AG08396 (cell line): ENCODE measurements at places on chromosomes 6 and 20.

DNA sequence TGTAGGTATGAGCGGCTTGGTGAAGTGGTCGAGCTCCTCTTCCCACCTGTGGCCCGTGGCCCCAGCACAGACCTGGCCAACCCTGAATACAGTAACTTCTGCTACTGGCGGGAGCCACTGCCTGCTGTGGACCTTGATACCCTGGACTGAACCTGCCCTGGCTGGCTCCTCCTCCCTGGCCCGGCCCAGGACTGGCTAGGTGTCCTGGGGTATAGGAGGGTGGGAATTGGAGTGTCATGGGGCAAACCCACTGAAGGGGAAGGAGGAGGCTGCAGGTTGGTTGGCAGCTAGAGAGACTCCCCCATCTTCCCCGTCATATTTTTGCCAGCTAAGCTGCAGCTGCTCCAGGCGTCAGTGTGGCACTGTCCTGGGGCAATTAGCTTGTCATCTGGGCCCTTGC is 7.9 kb downstream of the EMILIN3 start:
- no peak for DNase-seq

- DNase-seq, result no peak
These were observed 92.5 kb downstream of the MAN1A1 start for GRCh38 chr6:119256978-119257462.

GRCh38 chr6:165818200-165818599 is 155.2 kb upstream of the PDE10A start:
- DNase-seq, result no peak

- no peak for DNase-seq
These were observed 145.5 kb upstream of the ARG1 start for GRCh38 chr6:131427434-131428058.

DNA sequence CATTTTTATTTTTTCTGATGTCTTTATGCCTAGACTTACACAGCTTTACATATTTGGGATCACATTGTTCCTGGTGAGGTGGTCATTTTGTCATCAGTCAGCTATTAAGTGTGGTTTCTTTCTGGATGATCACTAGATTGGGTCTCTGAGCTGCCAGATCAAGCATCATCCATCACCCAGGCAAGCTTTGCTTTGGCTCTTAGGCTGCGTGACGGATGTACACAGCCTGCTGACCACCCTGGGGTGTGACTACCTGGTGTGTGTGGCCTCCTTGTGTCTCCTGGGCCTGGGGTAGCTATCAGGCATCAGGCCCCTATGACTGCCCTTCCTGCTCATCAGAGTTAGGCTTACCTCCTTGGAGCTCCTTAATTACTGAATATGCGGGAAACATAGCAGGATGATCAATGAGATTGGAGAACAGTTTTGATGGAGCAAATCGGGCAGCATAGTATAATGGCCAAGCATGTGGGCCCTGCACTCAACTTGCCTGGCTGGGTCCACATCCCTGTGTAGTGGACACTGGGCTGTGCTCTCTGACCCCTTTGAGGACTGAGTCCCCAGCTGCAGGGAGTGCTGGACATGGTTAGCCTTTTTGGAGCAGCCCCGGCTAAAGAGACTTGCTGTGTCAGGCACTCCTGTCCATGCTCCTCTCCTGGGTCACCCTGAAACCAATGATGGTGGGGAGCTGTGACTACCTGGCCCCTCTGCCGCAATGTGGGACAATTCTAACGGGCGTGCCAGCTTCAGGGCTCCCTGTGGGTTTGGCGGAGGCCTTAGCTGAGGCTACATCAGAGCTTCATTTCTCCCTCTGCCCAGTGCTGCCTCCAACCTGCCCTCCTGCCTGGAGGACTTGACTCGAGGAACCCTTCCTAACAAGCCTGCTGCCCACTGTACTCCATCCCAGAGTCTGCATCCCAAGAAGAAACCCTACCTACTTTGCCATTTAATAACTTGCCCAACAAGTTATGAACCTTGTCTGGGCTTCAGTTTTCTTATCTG is 8.2 kb downstream of the DAAM2 start:
- DNase-seq, result no peak

DNA sequence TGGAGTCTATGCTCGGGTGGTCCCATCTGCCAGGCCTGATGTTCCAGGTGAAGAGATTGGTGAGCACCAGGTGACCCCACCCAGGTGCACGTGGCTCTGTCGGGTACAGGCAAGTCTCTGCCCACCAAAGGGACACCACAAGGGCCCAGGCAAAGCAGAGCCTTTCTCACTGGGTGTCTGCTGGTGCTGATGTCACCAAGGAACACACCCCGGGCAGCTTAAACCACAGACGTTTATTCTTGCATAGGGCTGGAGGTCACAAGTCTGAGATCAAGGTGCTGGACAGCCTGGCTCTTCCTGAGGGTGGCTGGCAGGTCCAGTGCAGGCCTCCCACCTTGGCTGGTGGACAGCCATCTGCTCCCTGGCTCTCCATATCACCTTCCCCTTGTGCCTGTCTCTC is 100.7 kb upstream of the CD93 start:
- no peak for DNase-seq

DNA sequence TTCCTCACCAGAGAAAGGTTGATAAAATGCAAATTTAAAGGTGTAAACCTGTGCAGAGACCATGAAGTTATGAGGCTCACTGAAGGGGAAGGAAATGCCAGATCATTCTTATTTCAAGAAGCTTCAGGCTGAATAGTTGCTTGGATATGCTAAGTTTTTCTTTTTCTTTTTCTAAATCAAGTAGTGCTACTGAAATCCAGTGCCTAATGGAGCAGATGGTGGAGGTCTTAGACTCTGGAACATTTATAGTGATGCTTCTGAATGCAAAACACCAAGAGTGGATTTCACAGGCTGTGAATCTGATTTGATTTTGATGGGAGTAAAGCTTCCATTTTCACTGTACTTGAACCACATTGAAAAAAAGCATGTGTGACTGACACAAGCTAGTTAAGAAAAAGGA is 151.2 kb upstream of the BEND3 start:
- DNase-seq, result no peak

DNA sequence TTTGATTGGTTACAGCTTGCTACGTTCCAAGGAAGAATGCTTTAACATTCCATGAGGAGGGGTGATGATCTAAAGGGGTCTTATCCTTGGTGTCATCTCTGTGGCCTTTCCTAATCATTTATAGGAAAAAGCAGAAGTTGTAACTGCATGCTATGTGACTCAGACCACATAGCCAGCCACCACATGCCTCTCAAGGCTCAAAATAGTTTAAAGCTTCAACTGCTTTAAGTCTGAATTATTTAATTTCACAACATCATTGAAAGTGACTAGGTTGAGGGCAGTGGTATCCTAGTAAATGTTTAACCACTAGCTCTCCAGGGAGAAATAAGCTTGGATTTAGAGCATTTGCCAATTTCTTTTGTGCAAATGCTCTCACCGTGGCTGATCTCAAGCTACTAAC is 29.7 kb downstream of the MC3R start:
- DNase-seq, result no peak

DNA sequence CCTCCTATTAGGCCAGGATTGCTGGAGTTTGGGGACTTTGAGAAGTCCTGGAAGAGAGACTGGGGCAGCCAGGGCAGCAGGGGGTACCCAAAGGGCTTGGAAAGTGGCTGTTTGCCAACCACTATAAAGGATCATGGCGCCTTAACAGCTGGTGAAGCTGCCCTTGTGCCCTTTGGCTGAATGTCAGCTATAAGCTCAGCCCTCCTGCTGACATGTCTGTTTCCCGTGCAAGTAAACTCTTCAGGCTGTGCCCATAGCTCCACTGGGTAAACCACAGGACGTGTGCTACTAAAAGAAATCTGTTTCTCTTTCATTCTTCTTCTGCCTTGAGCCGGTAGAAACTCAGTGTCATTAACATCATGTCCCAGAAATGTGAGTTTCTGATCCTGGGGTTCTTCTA is 97.3 kb downstream of the CAP2 start:
- DNase-seq, result no peak

DNA sequence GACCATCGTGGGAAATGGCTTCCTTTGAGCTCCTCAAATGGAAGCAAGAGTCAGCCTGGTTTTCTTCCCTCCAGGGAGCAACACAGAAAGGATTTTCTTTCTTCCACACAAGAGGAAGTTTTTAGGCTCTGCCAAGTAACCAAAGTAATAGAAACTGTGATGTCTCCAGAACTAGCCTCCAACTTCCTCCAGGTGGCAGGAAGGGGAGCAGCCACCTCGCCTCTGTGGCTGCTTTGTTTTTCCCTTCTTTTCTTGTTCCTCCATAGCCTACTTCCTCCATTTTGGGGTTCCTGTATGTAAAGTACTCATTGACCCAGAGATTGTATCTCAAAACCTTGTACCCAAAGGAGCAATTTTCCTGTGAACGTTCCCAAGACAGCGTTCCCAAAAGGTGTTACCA is 32.7 kb upstream of the CCR6 start:
- DNase-seq, result no peak

DNA sequence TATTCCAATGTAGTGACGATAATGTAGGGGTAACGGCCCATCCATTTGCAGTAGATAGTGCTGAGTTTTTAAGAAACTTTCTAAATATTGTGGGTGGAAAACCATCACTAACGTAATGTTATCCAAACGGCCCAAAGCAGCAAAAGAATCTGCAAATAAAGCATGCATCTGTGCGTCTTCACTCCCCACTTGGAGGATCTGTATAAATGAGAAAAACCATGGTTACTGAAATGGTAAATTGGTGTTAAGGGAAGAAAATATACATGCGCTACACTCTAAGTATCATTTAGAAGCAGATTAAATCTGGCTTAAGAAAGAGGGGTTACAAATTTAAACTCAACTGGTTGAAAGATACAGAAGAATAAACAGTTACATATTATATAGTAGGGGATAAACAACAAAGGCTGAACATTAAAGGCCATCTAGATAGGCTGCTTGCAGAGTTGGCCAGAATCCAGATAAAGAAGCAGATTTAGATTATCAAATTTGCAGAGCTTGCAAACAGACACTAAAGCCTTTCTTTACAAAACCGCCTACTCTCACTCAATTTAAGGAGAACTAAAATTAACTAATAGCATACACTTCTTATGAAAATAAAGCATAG is 93.3 kb downstream of the SESN1 start:
- no peak for DNase-seq

- no peak for DNase-seq
These were observed 302.8 kb upstream of the JARID2 start for GRCh38 chr6:14943116-14943515.

DNA sequence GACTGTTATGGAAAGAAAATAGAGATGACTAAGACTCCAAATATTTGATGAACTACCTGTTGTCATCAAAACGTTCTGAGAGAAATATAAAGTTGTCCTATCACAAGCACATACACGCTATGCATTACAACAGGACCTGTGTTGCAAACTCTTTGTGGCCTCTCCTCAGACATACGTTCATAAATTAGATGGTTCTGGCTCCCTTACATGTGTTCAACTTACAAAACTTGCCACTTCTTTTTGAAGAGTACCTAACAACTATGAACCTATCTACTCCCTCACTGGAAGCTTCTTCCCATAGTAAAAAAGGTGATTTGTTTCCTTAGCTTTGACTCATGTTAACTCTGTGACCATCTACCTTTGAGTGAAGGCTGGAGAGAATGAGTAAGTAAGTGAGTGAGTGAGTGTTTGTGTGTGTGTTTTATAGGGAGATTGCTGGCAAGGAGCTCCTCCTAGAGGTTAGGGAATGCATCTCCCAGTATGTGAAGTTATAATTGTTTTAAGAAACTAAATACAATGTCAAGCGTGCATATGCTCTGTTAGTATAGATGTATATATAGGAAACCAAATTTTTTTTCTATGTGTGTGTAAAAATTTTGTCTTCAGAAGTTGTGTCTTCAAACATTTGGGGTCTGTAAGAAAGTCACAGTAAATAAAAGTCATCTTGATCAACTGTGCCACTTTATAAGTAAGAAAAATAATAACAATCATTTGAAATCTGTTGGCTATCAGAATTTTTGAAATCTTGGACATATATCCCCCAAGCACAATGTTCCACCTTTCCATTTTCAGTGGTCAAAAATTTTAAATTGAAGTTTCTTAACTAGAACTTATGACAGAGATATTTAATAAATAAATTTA is 1211.1 kb upstream of the GJE1 start:
- DNase-seq, result peak; percentile 36
